ENCODE measurements at places on chromosomes 2 and 18.

DNA sequence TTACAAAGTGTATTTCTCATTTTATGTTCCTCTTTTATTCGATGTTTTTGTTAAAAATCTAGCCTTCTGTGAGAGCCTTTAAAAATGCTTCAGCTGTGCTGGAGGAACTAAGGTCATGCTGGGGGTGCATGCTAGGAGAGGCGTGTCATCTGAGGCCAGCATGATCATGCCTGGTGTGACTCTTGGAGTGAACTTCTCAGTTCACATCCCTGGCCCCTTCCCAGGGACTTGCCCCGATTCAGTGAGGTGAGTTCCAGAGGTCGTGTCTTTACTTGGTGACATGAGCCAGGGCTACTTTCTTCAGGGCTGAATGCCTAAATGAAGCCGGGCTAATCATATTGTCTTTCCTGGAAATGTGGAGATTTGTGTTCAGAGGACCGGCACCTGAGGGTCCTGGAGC is 264.9 kb downstream of the MREG start:
- DNase-seq = peak; percentile 12

DNA sequence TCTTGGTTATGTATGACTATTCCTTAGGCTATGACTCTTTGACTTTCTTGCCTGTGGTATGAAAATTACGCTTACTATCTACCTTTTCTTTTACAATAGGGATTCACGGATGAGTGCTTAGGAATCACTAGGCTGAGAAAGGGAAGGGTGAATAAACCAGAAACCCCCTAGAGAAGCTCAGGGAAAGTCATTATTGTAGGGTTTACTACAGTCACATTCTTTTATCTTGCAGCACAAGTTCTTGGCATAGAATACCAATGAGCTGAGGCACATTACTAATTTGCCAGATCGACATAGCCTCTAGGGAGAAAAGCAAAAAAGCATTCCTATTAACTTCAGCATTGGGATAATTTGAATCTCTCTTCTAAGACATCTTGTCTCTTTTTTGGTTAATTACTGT is 103.3 kb downstream of the ST6GAL2 start:
- DNase-seq = no peak

- DNase-seq = no peak
Observed at GRCh38 chr2:11515490-11515981, 18.3 kb upstream of the GREB1 start.

- no peak for DNase-seq
Observed at GRCh38 chr2:152649997-152650396, 67.3 kb downstream of the PRPF40A start.

- DNase-seq = no peak
Observed at GRCh38 chr2:172423160-172423559, 4.2 kb upstream of the ITGA6 start.

DNA sequence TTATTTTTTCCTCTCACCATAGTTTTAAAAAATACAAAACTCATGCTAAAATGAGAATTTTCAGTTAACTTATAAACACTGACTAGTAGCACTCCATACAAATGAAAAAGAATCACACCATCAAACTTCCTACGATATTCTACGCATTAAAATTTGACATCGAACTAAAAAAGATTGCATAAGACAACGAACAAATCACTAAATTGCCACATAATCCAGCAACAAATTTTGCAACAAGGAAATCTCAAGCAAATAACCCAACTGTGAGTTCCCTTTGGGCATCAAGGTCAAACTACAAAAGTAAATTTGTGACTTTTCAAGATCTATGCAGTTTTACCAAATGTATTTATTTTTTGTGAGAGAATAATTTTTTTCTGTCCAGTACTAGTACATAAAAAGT is 1.5 kb downstream of the MAP3K2 start:
- DNase-seq = no peak

- no peak for DNase-seq
Observed at GRCh38 chr2:228615496-228615895, 434.0 kb upstream of the SPHKAP start.

DNA sequence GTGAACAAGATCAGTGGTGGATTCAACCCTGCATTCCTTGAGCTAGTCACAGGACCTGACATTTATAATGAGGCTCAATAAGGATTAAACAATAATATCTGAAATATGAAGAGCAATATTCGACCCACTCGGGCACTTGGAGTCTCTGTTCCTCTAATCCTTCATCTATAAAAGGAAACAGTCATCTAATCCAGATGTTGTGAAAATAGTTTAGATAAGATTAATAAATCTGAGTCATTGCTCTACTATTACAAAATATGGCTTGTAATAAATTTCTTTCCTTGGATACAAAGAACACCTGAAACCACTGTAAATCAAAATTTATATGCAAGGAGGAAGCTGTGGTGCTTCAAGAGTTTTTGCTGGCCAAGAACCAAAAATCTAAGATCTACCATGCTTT is 846.9 kb upstream of the ACVR2A start:
- no peak for DNase-seq
